Kidney tubule cell (primary cell): ENCODE measurements at places on chromosomes 7 and 10.
A peak's percentile ranks its signal among the peaks of the same experiment; 100 is the strongest.

DNA sequence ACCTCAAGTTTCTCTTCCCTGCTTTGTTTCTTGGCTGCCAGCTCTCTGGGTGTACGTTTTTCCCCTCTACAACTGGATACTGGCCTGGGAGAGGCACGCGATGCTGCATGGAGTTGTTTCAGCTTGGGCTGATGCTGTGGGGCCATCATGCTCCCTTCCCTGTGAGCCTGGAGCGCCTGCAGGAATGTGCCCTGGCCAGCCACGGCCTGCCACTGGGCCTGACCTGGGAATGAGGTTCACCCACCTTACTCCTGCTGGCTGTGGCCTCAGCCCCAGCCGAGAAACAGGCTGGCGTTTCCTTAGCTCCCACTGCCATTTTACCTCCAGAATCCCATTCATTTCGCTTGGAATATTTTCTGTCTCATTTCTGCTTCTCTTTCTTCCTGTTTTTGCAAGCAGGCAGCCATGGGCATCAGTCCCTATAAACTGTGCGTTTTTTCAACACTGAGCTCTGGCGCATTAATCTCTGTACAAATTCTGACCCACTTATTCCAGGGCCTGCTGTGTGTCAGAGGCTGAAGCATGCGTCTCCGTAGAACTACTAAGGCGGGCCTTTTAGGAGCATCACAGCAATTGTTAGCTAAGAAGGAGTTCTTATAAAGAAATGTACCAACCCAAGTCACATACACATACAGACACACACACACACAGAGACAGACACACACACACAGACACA lies 57.9 kb downstream of the GATA3 start:
- no peak for DNase-seq

GRCh38 chr10:76202777-76203176 lies 771.4 kb downstream of the LRMDA start:
- DNase-seq, result no peak

GRCh38 chr10:12443026-12443425 lies 93.7 kb downstream of the CAMK1D start:
- no peak for DNase-seq

DNA sequence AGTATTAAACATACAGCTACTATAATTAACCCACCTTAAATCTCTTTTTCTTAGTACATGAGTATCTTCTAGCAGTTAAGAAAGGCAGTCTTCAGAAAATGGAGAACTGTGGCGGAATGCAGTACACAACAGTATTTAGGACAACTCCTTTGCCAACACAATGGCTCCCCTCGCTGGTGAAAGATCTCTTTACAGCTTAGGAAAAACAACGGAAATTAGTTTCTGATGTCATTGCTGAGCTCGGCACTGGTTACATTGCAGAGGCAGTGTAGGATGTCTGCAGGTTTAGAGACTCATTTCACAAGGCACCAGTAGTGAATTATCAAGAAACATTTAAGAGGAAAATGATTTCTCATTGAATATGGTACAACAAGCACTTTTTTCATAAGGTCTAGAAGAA lies 43.4 kb downstream of the GLRX3 start:
- peak; percentile 44 for DNase-seq

- no peak for DNase-seq
These were observed 352.6 kb downstream of the PRPF18 start for GRCh38 chr10:13939391-13939790.

DNA sequence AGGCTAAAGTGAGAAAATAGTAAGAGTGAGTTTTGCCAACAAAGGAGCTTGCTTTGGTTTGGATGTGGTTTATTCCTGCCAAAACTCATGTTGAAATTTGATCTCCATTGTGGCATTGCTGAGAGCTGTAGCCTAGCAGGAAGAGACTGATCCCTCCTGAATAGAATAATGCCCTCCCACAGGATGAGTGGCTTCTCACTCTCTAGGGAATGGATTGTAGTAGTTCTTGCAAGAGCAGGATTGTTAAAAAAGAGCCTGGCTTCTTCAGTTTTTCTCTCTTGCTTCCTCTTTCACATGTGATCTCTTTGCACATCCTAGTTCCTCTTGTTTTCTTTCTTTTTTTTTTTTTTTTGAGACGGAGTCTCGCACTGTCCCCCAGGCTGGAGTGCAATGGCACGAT lies 34.4 kb downstream of the ASAH2 start:
- no peak for DNase-seq
